ENCODE measurements at places on chromosomes 3 and 15.

- DNase-seq: no peak
Measured at GRCh38 chr15:41423979-41424659, 7.2 kb downstream of the RTF1 start.

DNA sequence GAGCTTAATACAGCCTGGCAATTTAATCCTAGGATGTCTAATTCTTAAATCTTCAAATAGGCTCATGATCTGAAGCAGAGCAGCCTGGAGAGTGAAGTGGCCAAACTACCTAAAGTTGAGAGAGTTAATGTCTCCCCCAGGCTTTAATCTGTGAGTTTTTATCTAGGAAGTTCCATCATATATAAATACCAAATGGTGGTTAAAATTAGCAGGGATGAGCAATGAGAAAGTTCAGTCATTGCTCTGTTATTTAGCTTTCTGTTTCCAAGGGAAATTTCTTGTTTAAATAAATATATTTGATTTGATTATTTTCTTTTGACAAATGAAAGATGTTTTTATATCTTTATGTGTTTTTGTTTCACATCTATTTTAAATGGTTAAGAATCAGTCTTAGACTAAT, 274.4 kb upstream of the UMPS start:
- no peak for DNase-seq

GRCh38 chr15:84975871-84976351, 5.7 kb upstream of the PDE8A start:
- no peak for DNase-seq

- DNase-seq: no peak
Measured at GRCh38 chr3:150797155-150797554, 34.2 kb upstream of the SIAH2 start.

- DNase-seq: no peak
Measured at GRCh38 chr15:62472616-62473299, 307.7 kb upstream of the C2CD4B start.

DNA sequence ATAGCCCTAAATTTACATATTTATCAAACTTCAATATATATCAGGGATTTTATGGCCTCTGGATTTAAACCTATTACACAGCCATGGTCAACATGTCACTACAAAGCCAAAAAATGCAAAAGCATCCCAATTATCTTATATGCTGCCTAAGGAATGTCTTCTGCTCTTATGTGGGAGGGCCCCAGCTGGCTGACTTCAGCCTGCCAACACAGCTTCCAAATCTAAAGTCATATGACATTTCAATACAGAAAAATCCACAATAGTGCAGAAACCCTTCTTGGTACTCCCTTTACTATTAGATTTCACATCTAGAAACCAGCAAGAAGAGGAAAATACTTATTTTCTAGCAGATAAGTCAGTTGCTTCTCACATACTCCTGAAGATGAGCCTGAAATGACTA, 6.4 kb downstream of the PFN2 start:
- no peak for DNase-seq

DNA sequence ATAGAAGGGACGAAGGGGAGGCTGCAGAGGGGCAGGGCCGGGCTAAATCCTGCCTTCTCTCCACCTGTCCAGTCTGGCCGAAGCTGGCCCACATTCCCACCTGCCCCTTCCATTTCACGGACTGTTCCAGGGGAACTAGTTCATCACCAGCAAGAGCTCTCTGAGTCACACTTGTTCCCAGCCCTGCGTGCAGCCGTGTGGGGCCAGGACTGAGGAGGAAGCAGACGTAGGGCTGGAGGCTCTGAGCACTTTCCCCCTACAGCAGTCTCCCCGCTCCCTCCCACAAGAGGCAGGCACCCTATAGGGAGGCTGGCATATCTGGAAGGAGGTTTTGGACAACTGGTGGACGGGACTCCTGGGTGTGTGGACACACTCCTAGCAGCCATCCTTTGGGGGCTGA, 3.0 kb downstream of the ITIH4 start:
- no peak for DNase-seq

DNA sequence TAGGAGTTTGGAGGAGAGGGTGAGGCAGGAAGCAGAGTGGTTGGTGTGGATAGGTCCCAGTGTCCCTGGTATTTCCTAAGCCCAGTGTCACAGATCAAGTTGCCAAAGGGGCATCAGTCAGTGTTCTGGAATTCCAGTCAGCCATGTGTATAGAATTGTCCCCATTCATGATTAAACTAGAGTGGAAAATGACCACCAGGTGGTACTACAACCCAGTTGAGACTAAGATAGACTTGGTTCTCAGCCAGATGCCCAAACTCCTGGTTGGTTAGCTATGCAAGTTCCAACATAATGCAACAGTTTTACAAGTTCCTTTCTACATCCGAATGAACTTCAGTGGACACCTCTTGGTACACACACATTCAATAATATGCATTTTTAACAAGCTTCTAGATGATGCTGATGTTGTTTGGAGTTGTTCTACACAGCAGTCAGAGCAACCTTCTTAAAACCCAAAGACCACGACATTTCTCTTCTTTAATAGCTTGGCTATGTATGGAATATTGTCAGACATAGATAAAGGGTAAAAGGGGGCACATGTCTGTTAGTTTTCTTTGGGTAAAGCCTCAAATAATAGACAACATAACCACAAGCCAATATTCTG, 8.4 kb upstream of the ATR start:
- DNase-seq: peak; percentile 80

DNA sequence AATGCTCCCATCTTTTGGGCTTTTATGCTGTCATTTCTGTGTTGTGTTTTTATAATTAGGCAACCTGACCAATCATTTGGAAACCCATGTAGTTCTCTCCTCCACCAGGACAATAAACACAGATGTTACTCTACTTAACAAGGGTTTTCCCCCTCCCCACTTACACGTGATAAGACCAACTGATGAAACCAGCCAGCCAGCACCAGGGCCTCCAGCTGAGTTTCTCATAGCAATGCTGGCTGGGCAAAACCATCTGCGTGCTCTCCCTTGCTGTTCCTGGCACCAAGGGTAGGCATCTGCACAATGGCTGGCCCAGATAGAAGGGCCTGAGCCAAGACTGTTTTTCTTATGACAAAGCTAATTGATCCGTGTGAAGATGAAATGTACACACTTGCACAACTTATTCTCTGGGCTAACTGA, 310.4 kb downstream of the PLCL2 start:
- DNase-seq: peak; percentile 46

GRCh38 chr3:71465371-71466036, 118.0 kb downstream of the FOXP1 start:
- DNase-seq: no peak

All from COR-L47 (cell line).